T-helper 17 cell (primary cell): ENCODE measurements at places on chromosomes 7 and 10.

GRCh38 chr10:130932326-130933007, 379.1 kb downstream of the TCERG1L start:
- DNase-seq = no peak

DNA sequence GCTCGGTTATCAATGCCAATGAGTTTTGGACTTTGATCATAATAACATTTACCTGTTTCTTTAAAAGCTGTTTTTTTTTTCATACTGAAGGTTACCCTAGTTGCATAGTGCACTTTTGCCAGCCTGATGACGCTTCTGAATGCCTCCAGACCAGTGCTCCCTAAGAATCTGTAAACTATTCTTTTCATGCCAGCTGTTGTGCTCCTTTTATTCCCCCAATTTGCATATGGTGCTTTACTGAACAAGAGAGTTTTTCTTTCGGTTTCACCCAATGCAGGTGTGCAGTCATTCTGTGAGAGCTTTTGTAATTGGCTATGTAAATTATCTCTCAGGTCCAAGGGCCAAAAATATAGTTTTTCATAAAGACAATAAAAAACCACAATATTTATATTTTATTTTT, 48.1 kb upstream of the GLCCI1 start:
- DNase-seq = no peak

DNA sequence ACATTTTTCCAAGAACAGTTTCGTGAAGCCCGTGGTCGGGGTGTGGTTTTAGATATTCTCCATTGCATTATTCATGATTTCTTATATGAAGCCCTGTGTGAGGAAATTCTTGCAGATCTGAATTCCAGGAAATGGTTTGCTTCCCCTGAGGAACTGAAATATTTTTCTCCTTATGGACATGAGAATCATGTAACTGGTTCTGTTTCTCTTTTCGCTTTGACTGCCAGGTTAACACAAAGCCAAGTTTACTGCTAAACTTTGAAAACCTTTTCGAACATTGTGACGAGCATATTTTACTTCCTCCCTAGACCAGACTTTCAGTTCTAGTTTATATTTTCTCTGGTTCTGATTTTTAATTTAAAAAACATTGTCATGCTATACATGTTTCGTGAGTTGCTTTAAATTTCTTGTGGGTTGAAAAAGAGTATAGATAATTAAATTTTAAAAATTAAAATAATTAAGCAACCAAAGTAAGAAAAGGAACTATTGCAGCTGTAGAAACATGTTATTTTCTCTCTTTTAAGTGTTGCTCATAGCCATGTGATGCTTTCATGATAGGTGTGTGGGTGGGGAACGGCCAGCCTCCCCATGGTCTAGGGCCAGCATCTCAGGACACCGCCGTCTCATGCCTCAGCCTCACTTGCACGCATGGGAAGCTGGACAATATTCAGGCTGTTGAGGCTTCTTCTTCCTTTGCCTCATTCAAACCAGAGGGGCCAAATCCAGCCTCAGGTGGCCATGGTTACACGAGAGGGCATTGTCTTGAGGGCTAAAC, 97.1 kb downstream of the CREB5 start:
- DNase-seq = no peak

DNA sequence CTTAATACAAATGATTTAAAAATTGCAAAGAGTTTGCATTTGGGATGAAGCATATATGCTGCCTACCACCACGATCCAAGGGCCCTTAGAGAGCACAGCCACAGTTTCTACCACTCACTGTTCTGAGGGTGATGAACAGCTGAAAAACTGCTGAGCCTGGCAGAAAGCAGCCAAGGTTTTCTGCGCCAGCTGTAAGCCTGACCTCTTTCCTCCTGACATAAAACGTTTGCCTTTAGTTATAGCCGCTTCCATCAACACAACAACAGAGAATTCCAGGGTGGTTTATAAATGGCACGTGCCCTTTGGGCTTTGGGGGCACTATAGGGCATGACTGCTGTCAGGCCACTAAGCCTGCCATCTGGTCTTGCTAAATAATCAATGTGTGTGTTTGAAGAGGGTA, 222.8 kb downstream of the RELN start:
- no peak for DNase-seq

DNA sequence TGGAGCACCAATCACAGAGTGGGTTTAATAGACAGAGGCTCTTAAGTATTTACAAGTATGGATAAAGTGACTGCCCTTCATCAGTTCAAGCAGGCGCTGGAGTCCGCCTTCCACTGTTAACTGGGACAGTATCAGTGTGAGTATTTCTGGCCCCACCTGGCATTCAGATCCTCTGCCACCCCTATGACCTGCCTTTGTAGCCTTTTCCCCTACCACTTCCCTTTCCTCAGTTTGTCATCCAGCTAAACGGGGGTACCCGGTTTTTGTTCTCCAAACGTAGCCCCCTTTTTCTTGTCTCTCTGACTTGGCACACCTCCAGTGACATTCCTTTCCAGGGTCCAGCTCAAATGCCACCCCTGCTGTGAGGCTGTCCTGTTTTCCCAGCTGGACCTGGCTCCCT, 134.4 kb downstream of the SNX10 start:
- no peak for DNase-seq

DNA sequence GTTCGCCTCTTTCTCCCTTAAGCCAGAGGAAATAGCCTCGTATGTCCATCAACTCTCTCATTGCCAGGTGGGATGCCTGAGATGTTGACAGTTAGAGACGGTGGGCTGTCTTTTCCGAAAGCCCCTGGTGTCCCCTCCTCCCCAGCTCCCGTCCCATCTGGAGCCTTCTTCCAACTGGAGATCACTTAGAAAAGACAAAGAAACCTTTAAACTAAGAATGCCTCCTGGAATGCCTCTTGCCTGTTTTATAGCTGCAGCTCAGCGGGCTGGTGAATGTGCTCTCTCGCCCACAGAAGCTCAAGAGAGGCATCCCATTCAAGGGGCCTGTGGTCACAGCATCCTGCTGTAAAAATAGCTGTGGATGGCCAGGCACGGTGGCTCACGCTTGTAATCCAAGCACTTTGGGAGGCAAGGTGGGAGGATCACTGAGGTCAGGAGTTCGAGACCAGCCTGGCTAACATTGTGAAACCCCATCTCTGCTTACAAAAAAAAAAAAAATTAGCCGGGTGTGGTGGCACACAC, 5.2 kb upstream of the MYL10 start:
- DNase-seq = no peak

DNA sequence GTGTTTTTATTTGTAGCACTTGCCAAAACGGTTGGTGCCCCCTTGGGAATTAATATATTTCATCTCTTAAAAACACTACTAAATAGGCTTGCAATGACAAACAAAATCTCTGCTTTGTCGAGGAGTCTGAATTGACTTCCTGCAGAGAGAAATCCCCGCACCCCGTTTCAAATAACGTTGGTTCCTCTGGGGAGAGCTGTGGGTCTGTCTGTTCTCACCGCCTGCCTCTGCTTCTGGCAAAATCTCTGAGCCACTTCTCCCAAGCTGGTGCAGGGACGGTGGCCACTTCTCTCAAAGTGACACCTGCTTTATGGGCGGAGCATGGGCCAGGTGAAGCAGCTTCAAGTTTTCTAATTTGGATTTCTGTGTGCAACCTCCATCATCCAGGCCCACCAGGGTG, 186.3 kb upstream of the ADARB2 start:
- DNase-seq = no peak

DNA sequence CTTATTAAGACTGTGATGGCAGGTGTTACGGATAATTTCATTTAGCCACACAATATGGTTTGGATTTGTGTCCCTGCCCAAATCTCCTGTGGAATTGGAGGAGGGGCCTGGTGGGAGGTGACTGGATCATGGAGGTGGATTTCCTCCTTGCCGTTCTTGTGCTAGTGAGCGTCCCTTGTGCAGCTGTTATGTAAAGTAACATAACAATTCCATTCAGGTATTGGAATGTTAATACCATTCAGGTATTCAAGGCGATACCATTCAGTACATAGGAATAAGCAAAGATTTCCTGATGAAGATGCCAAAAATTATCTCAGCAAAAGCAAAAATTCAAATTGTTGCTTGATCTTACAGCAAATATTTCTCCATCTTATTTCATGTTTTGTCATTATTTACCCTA, 32.5 kb upstream of the PLXDC2 start:
- no peak for DNase-seq
